ENCODE measurements at places on chromosomes 16 and 17.
A peak's percentile ranks its signal among the peaks of the same experiment; 100 is the strongest.

DNA sequence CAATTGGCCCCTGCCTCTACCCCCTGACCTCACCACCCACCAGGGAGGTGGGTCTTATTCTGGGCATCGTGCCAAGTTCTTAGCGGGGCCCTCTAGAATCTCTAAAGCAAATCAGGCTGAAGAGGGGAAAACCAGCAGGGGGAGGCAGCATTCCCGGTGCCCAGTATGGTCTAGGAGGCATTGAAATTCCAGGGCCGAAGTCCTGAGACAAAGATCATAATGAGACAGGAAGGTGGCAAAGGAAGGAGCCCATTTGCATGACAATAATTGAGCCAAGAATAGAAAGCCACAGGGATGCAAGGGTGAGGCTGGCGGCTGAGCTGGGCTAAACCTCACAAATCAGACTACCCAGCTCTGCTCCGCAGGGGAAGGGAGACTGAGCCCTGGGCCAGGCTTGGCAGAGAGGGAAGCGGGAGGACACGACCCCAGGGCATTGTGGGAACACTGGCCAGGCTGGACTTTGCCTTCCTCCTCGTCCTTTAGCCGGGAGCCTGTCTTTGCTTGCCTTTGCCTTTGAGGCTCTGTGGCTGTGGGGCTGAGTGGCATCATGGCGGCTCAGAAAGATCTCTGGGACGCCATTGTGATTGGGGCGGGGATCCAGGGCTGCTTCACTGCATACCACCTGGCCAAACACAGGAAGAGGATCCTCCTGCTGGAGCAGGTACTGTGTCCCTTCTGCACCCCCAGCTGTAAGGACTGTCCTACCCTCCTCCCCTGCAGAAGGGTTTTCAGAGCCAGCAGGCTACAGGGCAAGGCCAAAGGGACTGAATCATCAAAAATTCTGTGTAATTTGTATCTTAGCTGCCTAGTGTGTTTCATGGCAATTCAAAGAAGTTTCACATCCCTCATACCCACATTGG, at the start of gene PIPOX:
PIPOX (plus strand) TSS at position 463 of the 860 bp plus-strand sequence; CDS start at position 548, 85 bp downstream.
- peak; percentile 65 for DNase-seq

- DNase-seq: no peak
Measured at GRCh38 chr17:4276514-4276913, 12.7 kb upstream of the ANKFY1 start.

DNA sequence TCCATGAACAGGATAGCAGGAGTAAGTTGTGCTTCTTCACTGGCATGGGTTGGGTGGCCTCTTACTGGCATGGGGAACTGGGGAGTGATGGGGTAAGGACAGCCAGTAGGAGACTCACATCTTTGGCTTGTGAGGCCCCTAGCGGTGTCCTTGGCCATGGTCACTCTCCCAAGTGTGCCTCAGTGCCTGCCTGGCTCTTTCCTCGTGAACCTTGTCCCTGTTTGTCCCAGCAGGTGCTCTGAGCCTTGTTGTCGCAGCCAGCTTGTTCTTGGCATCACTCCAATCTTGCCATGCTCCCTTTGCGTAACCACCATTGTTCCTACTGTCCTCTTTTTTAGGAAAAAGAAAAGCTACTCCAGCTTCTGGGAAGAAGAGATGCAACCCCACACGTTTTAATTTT, 53.6 kb upstream of the SDK2 start:
- DNase-seq: no peak

DNA sequence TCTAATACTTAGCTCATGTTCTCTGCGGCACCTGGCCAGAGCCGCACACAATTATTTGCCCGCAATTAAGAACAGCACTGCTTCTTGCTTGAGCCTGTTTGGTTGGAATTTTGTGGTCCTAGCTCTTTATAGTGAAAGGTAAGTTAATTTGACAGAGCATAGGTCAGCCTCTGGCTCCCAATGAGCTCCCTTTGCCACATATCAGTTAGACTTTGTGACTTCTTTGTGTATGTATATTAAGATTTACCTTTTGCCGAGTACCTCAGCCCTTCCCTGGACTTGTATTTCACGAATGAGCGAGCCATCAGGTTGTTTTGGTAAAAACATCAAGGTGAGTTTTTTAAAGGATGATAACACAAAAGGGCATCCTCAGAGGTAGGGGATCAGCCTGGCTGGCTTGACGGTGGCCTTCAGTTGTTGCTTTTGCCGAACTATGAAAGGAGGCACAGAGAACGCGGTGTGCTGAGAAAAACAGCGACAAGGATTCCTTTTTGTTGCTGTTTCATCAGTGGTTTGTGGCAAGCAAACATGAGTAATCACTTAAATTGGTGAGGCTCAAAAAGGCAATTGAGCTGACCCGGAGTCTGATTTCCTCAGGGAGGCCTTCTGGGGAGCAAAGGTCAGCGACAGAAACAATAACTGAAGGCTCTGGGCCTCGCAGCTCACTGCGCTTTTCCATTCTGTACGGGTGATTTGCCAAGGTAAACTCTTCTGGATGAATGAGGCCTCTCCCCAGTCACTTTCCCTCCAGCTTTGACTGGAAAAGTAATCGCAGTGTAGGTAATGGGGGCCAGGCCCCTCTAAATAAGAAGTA, 163.6 kb downstream of the HS3ST3A1 start:
- no peak for DNase-seq

DNA sequence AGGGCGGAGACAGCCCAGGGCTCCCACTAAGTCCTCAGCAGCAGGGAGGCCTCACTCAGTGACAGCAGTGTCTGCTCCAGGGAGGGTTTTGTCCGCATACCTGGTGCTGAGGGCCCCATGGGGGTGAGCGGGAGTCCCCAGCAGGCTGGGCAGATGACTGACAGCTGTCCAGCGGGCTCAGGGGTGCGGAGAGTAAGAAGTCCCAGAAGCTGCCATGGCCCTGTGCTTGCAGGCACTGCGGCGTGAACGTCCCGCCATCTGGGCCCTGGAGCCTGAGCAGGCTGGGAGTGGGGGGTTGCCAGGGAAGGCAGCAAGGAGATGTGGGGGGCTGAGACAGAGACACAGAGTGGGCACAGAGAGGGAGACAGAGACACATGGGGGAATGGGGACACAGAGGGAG, 20.1 kb downstream of the CACNA1G start:
- DNase-seq: no peak

DNA sequence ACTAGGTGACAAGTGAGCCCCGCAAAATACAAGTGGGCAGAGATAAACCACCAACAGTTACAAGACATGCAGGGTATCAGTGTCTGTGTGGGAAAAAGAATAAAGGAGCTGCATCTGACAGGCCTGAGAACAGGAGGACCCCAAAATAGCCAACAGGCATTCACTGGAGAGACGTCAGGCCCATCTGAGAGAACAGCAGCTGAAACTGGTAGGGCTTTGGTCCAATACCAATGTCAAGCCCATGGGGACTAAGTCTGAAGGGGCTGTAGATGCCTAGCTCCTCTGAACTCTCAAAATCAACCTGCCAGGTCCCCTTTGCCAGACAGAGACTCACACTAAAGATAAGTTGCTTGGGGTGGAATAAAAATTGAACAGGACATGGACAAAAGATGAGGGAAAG, 30.5 kb upstream of the TANC2 start:
- no peak for DNase-seq

- no peak for DNase-seq
Measured at GRCh38 chr16:64700628-64701027, 421.2 kb downstream of the CDH11 start.

DNA sequence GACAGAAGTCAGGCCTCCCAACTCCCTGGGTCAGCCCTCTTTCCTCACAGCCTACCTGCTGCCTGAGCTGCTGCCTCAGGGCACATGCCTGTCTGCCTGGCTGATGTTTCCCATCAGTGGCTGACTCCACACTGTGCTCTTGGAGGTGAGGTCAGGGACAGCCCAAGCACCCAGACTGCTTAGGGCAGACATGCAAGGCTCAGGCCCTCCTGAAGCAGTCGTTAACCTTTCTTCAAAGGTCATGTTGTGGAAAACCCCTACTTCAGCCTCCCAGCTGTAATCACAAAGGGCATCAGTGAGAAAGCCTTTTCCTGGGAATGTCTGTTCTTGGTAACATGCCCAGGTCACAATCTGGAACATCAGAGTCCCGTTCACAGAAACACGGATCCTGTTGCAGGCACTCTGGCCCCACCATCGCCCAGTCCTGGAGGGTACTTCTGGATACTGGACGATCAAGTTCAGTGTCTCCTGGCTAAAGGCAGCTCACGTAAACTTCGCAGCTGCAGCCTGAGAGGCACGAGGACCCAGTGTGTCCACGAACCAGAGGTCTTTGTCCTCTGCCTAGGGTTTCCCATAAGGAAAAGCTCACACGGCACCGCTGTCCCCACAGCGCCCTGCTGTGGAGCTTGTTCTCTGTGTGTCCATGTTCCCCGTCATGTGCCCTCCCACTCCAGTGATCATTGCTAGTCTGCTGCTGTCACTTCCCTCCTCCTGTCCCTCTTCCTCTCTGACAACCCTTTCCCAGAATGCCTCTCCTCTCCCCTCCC, 54.9 kb downstream of the GNAO1 start:
- DNase-seq: no peak

GRCh38 chr17:12429116-12429515, 236.6 kb upstream of the MYOCD start:
- no peak for DNase-seq

- DNase-seq: no peak
Measured at GRCh38 chr17:48990882-48991357, 6.3 kb upstream of the IGF2BP1 start.

GRCh38 chr16:49800876-49801275, 55.0 kb downstream of the ZNF423 start:
- DNase-seq: no peak

- DNase-seq: no peak
Measured at GRCh38 chr16:77949445-77949844, 72.9 kb upstream of the CLEC3A start.

DNA sequence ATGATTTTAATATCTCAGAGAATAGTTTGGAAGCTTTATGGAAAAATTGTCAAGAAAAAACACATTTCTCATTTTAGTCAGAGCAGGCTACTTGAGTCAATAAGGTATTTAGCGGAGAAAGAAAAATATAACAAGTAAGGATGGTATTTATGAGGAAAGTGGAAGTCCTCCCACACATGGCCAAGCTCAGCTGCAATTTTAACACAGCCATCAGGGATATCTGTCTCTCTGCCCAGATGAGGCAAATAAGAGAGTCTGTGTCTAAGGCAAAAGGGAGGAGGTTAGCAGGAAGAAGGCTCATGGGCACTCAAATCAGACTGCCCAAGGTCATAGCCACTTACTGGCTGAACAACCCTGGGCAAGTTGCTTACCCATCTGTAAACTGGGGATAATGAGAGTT, 5.2 kb upstream of the CMTM2 start:
- DNase-seq: no peak

DNA sequence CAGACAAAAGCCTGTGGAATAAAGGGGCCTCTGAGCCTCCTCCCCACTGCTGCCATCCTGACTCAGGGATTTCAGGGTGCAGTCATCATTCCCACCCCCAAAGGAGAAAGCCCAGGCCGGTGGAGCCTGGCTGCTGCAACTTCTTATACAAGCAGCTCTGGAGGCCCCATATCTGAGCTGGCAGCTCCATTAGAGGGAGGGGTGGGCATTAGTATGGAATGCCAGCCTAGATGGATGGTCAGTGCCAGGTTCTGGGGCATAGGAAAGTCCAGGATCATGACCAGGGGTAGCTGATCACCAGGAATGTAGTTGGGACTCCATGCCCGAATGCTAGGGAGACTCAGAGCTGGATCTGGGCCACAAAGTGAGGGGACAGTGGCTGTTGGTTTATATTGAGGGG, 581.0 kb downstream of the KCNJ18 start:
- no peak for DNase-seq

DNA sequence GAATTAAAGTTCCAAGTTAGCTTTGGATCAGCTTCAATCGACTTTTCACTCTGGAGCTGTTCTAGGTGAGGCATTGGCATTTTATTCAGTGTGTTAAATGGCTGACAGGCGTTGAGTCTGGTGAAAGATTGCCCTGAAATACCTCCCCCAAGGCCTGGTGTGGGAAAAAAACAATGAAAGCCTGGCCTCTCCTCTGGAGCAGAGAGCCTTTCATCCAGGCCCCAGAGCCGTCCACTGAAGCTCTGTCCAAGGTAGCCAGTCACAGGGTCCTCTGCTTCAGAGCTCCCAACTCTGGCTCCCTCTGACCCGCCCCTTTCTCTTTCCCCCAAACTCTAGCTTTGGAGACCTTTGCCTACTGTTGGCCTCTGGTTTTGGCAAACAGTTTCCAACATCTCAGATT, 123.6 kb upstream of the CRHR1 start:
- no peak for DNase-seq

DNA sequence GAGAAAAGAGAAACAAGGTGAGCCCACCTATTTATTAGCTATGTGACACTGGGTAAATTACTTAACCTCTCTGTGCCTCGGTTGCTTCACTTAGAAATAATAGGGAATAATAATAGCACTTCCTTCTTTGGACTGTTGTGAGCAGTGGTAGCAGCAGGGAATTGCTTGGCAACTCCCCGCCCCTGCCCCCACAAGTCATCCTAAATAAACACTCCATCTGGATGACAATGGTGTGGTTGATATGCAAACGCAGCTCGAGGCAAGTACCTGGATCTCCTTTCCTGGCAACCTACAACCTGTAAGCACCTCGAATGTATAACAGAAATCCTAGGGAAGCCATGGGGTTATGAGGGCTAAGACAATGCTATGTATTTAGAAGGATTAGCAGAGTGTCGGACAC, 9.1 kb downstream of the TEKT3 start:
- no peak for DNase-seq

- DNase-seq: no peak
Measured at GRCh38 chr16:23640615-23640930, 537 bp downstream of the PALB2 start.

GRCh38 chr17:72466199-72466598, 345.4 kb downstream of the SOX9 start:
- DNase-seq: no peak

DNA sequence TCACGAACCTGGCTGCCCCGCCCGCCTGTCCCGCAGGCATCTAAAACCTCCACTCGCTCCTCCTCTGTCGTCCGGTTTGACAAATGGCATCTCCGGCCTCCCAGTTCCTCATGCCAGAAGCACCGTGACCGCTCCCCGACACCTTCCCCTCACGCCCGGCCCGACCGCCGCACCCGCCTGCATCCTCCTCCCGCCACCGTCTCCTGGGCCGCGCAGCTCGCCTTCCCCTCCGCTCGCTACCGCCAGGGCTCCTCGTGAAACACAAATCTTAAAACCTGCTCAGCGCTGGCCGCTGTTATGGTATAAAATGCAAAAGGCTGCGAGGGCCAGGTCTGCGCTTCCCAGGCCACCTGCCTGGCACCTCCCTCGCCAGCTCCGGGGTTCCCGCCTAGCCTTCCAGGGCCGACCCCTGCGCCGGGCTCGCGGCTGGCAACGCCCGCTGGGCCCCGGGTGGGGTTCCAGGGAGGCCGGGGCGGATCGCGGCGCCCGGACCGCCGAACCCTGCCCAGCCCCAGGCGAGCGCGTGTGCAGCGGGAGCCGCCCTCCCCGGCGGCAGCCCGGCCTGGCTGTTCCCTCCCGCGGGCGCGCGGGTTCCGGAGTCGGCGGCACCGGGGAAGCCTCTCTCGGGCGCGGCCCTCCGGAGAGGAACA, 488 bp downstream of the SPSB3 start:
- no peak for DNase-seq

Data from DMS 273 treated with DMSO at 0.1 percent for 48 hours (cell line).